Stimulated activated CD4-positive, alpha-beta T cell treated with anti-CD3 and anti-CD28 coated beads, Interleukin-2, amount 100 ng/mL, for 48 hours (primary cell): ENCODE measurements at places on chromosomes 1 and 21.

DNA sequence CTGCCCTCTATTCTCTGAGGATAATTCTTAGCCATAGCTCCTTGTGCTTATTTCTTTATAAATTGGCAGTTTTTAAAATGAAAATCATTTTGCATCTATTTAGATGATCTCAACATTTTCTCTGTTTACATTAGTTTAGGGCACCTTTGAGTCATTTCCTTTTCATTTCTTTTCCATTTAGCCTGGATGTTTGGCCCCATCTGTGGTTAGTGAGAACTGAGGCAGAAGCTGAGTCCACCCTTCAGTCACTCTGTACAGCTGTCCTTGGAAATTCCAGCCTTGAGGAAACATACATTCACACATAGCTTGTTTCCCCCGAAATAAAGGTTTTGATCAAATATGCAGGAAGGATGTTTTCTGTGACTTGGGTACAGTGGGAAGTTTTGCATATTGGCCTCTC lies 123.7 kb downstream of the NTNG1 start:
- no peak for DNase-seq

DNA sequence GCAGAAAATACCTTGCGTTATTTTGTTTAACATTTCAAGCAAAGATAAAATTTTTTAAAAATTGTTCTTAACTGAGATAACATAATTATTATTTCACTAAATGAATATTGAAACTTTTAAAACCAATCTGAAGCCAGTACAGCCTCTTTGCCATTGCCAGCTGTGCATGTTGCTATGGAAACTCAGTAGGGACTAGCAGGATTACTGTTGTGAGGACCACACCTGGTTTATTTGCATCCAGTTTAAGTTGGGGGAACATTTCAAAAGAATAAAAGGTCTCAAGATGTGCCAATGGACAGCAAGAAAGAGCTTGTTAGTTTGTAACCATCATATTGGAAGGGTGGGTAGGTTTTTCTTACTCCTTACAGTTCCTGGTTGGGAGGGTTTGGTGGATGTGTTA lies 80.7 kb downstream of the POU2F1 start:
- no peak for DNase-seq

- DNase-seq = no peak
Observed at GRCh38 chr1:240486611-240487010, 125.3 kb downstream of the GREM2 start.

DNA sequence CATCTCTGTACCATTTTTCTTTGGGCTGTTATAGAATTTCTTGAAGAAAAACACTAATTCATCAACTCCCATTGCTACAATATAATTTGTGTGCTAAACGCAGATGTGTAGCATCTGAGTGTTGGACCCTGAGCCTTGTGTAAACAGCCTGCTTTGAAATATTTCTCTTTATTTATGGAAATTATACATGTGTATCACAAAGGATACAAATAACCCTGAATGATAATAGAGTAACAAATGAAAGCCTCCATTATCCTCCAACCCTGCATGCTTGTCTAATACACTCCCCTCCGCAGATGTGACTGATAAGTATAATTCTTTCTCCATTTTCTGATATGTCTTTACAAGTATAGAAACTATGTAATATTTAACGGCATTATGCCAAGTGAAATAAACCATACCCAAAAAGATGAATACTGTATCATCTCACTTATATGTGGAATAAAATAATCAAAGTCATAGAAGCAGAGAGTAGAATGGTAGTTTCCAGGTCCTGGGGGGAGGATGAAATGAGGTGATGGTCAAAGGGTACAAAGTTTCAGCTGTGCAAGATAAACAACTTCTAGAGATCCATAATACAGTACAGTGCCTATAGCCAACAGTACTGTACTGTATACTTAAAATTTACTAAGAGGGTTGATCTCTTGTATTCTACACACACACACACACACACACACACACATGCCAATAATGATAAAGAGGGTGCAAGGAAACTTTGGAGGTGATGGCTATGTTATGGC lies 2.8 kb upstream of the ADAM30 start:
- DNase-seq = no peak

DNA sequence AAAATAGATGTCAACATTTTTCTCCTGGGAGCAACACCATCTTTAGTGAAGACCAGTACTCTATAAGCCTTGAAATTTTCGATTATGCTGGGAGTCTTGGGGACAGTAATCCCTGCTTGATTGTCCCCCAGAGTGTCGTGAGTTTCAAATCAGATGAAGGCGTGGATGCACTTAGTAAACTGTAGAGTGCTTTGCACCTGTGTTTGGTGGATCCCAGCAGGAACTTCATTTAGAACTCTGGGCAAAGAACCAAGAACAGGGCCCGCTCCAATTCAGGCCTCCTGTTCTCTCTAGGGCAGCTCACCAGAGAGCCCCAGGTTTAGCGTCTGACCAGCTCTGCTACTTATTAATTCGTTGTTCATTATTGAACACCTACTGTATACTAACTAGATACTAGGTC lies 1.5 kb downstream of the GPX7 start:
- DNase-seq = no peak
